ENCODE measurements at places on chromosomes 12 and 14. TPM values are rescaled to one million over a fixed set of nuclear protein-coding genes. Genes with fewer than 3 reads are reported as not detected.

- DNase-seq = no peak
These were observed 122.7 kb downstream of the SLC38A6 start for GRCh38 chr14:61103541-61104339.

FCF1 gene
- 4.9 TPM for total RNA-seq

GRCh38 chr14:23375527-23376251, 1.2 kb upstream of the CMTM5 start:
- DNase-seq = no peak

DNA sequence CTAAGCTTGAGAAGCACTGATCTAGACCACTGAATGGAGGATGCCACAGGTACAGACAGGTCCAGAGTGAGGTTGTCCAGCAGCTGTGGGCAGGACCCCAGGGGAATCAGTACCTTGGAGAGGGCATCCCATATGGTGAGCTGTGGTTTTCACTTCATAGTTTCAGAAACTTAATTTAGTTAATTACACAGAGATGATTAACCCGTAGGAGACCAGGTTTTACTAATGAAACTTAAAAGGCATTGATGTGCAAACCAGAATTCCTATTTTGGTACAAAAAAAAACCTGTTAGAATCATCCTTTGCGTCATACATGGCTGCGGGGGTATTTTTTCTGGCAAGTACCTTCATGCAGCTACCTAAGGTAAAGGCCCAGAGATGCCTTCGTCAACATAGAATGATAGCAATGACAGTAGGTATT, 159.3 kb downstream of the DACT1 start:
- DNase-seq = no peak

GRCh38 chr12:123250471-123251383, 17.5 kb downstream of the MTRFR start:
- DNase-seq = peak; percentile 80

DNA sequence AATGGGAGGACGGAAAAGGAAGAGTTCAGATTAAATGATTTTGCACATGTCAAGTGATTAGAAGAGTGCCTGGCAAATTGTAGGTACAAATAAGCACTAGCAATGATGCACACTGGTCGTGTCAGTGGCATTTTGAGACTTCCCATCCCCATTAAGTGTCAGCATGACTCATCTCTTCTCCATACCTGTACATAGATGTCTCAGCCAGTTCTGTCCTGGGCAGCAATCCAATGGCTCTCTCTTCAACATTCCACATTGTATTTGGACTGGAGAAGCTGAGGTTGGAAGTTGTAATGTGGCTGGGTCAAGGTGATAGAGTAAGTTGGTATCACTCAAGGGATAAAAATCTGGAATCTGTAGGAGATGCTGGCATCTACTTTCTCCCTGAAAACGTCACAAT, 742.7 kb downstream of the VRK1 start:
- DNase-seq = no peak

RASAL1 gene
- total RNA-seq = 2.1 TPM

DNA sequence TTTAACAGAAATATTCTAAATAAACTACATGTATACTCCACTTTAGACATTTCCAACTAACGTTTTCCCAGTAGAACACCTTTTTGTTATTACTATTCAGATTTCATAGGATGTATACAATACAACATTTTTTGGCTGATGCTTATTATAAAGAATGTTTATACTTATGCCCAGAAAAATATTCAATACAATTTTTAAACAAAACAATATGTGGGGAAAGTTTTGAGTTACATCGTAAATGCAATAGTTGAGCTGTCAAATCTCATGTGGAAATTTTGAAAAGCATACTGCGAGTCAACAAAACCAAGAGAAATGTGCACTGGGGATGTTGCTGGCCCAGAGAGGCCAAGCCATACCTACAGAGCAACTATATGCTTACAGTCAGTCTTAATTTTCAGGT, 18.2 kb upstream of the MON2 start:
- no peak for DNase-seq

GRCh38 chr14:22184157-22184829, 404.7 kb downstream of the DAD1 start:
- DNase-seq = no peak
